NCI-H1092 (cell line): ENCODE measurements at places on chromosomes 5 and 9.

DNA sequence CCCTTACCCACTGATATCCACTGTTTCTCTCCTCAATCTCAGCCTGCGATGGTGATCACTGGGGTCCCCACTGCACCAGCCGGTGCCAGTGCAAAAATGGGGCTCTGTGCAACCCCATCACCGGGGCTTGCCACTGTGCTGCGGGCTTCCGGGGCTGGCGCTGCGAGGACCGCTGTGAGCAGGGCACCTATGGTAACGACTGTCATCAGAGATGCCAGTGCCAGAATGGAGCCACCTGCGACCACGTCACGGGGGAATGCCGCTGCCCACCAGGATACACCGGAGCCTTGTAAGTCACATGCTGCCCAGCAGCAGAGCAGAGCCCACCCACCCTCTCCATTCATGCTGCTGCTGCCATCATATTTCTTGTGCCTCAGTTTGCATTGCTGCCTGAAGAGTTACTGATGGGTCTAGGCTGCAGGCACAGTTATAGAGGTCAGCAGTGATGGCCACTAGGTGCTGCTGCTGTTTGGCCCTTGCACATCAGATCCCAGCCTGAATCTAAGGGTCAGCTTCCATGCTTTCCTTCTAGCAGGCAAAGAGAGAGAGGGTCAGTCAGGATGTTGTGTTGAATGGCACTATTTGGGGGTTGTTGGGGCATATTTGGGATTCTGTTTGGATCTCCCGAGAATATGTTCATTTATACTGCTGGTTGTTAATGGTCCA is 106.0 kb downstream of the MEGF10 start:
- DNase-seq: no peak

- DNase-seq: no peak
These were observed 133.3 kb downstream of the MACROH2A1 start for GRCh38 chr5:135265497-135266302.

- DNase-seq: no peak
These were observed 235.5 kb upstream of the TRIM32 start for GRCh38 chr9:116451500-116452115.

- no peak for DNase-seq
These were observed 11.5 kb upstream of the FAM120AOS start for GRCh38 chr9:93464876-93465275.

DNA sequence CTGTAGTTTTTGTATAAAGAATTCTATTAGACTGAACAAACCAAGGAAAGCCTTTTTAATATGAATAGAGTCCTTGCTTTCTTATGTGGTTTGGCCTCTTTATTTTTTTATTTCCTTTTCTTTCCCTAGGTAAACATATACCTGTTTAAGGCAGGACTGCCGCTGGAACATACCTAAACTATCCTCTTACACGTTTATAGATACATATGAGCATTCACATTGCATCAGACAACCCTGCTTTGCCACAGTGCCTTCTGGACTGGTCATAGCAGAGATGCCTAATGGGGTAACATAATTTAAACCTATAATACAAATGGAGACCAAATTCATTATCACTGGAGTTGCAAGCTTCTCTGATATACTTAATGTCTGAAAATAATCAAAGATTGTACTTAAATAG is 12.5 kb downstream of the GRAMD2B start:
- DNase-seq: no peak

DNA sequence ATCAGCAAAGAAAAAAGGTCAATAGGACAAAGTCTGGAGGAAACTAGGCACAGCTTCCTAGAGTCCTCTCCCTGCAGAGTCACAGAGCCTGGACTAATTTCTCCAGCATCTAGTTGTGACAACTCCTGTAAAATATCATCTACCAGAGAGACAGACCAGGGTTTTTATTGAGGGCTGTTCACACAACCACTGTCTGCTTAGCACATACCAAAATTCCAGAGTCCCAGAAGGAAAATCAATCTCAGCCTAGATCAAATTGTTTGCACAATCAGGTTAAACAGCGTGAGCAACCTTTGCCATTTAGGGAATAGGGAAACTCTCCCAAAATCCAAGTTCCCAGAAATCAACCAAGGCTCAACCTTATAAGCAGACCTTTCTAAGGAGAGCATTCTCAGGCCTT is 190.3 kb downstream of the SYK start:
- no peak for DNase-seq

DNA sequence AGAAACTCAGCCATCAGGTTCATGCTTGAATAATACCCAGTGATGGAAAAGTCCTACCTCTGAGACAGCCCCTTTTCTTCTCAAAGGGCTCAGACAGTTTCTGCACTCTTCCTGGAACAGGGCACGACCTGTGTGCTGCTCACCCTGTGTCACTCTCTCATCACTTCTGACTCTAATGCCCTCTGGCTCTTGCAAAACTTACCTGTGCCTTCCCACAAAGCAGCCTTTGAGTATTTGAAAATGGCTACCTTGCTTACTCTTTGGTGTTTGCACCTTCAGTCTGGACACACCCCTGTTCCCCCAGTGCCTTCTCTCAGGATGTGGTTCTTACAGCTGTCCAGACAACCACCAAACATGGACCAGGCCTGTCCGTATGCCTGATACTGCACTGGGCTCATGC is 171.4 kb downstream of the GRIA1 start:
- DNase-seq: no peak

- DNase-seq: no peak
These were observed 117.5 kb upstream of the OTULINL start for GRCh38 chr5:14464096-14464495.

GRCh38 chr5:83184534-83184933 is 107.2 kb downstream of the XRCC4 start:
- DNase-seq: no peak
